ENCODE measurements at places on chromosomes 4 and X. TPM values are rescaled to one million over a fixed set of nuclear protein-coding genes. Genes with fewer than 3 reads are reported as not detected.

GRCh38 chr4:150080875-150081274 lies 2.6 kb downstream of the DCLK2 start:
- no peak for DNase-seq

DNA sequence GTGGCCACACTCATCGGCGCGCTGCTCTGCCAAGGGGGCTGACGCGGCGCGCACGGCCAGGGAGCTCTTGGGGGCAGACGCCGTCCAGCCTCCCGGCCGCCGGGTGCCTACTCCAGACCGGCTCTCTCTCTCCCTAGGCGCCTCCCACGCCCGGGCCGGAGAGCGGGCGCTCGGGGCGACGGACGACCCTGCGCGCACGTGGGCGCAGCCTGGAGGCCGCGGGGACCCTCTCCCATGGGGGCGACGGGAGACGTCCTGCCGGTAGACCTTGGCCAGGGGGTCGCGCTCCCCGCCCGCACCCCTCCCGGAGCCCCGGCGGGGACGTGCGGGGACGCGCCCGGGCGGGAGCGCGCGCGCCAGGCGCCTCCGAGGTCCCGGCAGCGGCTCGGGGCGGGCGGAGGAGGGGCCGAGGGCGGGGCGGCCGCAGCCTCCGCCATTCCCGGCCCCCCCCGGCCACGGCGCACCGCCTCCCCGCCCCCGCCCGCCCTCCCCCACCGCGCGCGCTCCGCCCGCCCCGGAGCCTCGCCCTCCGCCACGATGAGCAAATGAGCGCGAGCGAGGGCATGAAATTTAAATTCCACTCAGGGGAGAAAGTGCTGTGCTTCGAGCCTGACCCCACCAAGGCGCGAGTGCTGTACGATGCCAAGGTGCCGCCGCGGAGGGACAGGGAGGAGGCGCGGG lies at the start of gene MSL3:
MSL3 (plus strand) TSS at position 519 of the 681 bp plus-strand sequence; CDS start at position 546, 27 bp downstream.
- peak; percentile 73 for DNase-seq

DNA sequence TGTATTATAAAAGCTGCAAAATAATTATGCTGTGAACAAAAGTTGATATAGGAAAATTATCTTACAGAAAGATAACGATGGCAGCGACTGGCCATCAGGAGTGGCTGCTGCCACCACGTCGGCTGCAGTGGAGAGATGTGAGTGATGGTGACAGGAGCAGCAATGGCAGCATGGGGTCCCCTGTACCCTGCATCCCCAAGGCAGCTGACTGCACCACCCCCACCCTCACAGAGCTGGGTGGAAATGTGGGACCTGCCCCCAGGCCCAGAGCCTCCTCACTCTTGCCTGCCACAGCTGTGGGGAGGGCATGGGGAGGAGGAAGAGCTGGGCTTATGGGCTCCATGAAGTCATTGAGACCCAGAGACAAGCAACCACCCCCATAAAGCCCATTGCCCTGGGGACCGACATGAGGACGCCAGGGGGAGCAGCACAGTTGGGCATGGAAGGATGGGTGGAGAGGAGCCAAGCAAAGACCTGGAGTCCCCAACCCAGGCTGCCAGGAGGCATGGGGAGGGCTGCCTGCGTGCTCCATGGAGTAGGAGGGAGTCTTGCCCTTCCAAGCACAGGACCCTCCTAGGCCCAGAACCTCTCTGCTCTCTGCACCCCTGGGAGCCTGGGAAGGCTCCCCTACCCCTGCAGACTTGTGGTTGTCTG lies 1090.5 kb downstream of the PCDH18 start:
- DNase-seq, result no peak

- no peak for DNase-seq
These were observed 662 bp downstream of the UBA1 start for GRCh38 chrX:47194194-47194787.

- peak; percentile 71 for DNase-seq
These were observed at the start of gene ANOS1 for GRCh38 chrX:8731559-8732395. TSS of gene ANOS1 (minus strand) at chrX:8732137. CDS start at chrX:8732036, 101 bp downstream.

GRCh38 chrX:140022482-140022881 lies 57.2 kb upstream of the CXorf66 start:
- DNase-seq, result no peak

Gene CENPE
- 4.3 TPM for total RNA-seq

Gene NAA10
- 121 TPM for total RNA-seq

GRCh38 chr4:127362686-127363085 lies 270.1 kb upstream of the INTU start:
- DNase-seq, result no peak

- DNase-seq, result no peak
These were observed 405.9 kb upstream of the MAD2L1 start for GRCh38 chr4:120472447-120473131.

DNA sequence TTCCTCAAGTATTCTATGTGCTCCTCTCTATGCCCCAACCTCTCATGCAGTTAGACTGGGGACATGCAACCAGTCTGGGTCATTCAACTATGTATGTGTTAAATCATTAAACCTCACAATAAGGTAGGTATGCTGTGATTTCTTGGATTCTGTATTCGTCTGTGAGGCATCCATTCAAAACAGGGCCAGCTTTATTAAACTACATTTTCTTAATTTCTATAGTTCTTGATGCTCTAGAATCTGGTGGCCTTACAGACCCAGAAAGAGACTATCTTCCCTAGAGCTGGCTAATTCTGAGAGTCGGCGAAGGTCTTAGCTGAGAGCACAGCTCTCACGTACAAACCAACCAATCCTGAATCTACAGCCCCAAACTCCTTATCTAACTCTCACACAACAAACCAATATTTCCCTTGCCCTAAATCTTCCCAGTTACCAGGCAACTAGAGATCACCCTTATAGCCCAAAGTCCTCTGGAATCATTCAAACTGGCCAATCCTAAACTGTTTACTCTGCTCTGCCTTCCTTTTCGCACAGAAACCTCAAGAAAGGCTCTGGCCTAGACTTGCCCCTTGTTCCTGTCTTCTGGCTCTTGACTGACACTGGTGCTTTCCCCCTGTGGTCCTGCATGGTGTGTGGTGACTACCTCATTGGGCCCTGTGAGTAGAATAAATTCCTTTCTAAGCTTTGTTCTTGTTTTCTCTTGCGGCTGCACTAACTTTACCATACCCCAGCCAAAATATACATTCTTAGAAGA lies 203.5 kb upstream of the TET2 start:
- DNase-seq, result no peak

Gene NAA11
- total RNA-seq, result not detected

Gene GAGE12E
- not detected for total RNA-seq

Gene ART3
- total RNA-seq, result not detected

All from Caki2 (cell line).